Activated naive CD8-positive, alpha-beta T cell treated with anti-CD3 and anti-CD28 coated beads, Interleukin-2, amount 50 U/mL, for 24 hours (primary cell): ENCODE measurements at places on chromosomes 3 and 15.
A peak's percentile ranks its signal among the peaks of the same experiment; 100 is the strongest.

GRCh38 chr15:87631093-87631492 is 625.4 kb downstream of the NTRK3 start:
- H3K36me3 ChIP-seq = no peaks in the 10 kb centered on the region
- H3K4me1 ChIP-seq = no peaks in the 10 kb centered on the region
- H3K27ac ChIP-seq = no peak overlapping the region
- H3K27me3 ChIP-seq = no peaks in the 10 kb centered on the region

GRCh38 chr15:78618490-78618934 is 2.3 kb downstream of the CHRNA3 start:
- peak; percentile 90 for DNase-seq
- H3K27me3 ChIP-seq = peaks cover 44% of the 10 kb centered on the region
- no peak overlapping the region for H3K4me3 ChIP-seq
- peaks cover 8% of the 10 kb centered on the region for H3K4me1 ChIP-seq
- no peaks in the 10 kb centered on the region for H3K36me3 ChIP-seq

DNA sequence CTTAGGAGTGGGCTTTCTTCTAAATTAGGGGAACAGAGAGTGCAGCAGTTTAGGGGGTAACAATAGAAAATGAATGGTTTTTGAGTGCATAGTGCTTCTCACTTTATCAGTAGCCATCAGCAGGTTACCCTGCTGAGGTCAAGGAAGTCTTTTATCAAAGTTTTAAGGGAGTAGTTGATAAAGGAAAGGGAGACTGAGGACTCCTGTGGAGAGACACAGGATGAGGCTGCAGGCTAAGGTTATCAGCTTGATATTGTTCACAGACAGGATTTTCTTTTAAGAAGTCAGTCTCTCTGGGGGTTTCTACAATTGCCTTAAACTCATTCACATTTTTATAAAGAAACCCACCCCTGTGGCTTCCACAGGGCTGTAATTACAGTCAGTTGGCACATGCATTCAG is 205.0 kb downstream of the AGBL1 start:
- peaks cover 2% of the 10 kb centered on the region for H3K27me3 ChIP-seq
- H3K4me1 ChIP-seq = no peaks in the 10 kb centered on the region
- no peak overlapping the region for H3K4me3 ChIP-seq
- no peak for DNase-seq

DNA sequence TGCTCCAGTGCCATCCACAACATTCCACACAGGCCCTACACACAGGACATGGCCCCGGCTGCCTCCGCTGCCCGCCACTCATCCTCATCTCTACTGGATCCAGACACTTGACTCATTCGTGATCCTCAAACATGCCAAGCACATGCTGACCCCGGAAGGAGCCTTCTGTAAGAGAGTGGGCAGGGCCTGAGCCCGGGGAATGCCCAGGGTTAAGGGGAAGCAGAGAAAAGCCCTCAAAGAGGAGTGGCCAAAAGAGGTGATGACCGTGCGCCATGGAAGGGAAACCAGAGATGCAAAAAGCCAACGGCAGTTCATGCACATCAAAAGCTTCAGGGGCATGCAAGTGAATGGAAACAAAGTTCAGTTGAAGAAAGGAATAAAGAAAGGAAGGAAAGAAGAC is 46.1 kb downstream of the RFTN1 start:
- H3K27ac ChIP-seq = peak overlapping the region; percentile 96
- no peaks in the 10 kb centered on the region for H3K27me3 ChIP-seq
- peak overlapping the region; percentile 76 for H3K4me3 ChIP-seq
- H3K36me3 ChIP-seq = peaks cover 81% of the 10 kb centered on the region
- H3K4me1 ChIP-seq = peaks cover 59% of the 10 kb centered on the region

- H3K4me1 ChIP-seq = peaks cover 7% of the 10 kb centered on the region
- DNase-seq = no peak
- peaks cover 11% of the 10 kb centered on the region for H3K27me3 ChIP-seq
- H3K36me3 ChIP-seq = no peaks in the 10 kb centered on the region
- H3K27ac ChIP-seq = no peak overlapping the region
These were observed 152.0 kb downstream of the OPA1 start for GRCh38 chr3:193744822-193745684.
